ENCODE measurements at places on chromosomes 11 and 22.

DNA sequence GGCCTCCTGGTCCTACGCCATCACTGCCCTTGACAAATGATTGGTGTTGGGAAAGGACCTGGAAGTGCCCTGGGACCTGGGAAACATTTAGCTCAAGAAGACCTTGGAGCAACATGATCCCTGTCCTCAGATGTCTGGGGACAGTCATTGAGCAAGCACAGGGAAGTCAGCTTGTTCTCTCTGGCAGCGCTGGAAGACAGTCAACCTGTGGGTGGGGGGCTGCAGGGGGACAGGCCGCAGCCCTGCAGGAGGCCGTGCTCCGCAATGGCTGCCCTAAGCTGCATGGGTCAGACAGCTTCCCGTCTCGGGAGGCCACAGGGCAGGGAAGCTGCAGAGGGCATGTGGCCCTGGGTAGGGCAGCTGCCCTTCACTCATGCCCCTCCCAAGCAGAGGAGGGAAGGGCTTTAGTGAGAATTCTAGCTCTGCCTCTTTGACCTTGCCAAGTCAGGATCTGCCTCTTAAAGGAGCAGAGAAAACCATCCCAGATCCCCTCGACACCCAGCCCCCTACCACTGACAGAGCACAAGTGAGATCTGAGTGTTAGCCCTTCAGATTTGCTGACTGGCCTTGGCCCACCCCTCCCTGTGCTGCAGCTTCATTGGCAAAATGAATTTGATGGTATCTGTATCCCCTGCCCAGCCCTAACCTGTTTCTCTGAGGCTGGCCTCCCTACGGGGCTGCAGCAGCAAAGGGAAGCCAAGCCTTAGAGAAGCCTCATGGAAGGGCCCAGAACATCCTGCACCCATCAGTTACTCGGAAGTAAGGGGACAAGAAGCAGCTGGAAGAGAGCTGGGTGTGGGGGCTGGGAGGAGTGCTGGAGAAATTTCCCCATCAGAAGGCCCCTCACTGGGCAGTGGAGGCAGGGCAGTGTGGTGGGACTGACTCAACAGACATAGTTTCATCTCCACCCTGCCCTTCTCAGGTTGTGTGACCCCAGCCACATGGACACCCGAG, 6.2 kb upstream of the SREBF2 start:
- no peak for DNase-seq

GRCh38 chr11:9379041-9379440, 5.4 kb upstream of the IPO7 start:
- DNase-seq: no peak

DNA sequence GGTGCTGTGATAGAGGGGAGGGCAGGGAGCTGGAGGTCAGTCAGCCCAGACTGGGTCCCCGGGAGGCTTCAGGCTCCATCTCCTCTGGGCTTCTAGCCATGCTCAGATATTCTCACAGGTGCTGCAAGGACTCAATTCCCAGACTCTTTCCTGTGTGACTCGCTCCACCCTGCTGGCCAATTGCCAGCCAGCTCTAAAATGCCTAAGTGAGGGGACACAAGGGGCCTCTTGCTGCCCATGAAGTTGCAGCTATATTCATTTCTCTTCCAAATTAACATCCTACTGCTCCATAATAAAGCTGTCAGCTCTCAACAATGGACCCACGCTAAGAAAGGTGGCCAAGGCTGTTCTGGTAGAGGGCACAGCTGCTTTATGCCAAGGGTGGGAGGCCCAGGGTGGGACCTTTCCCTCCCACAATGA, 101.5 kb downstream of the PLEKHA7 start:
- no peak for DNase-seq

DNA sequence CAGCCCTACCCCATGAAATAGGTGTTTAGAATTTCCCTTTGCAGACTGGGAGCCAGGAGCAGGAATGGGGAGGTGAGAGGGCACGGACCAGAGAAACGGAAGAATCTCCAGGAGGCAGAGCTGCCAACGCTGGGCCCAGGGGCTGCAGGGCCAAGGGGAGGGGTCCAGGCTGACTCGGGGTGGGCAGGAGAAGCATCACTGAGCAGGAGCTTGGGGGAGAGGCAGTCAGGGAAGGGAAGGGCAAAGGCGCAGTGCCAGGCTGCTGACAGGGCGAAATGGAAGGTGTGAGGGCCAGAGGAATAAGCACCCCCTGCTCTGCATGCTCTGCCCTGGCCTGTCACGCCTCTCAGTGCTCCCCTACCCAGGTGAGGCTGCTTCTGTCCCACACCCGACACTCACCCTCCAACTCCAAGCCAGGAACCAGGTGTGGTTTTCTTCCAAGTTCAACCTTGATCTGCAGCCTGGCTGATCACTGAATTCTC, 14.5 kb downstream of the LRRC32 start:
- no peak for DNase-seq

DNA sequence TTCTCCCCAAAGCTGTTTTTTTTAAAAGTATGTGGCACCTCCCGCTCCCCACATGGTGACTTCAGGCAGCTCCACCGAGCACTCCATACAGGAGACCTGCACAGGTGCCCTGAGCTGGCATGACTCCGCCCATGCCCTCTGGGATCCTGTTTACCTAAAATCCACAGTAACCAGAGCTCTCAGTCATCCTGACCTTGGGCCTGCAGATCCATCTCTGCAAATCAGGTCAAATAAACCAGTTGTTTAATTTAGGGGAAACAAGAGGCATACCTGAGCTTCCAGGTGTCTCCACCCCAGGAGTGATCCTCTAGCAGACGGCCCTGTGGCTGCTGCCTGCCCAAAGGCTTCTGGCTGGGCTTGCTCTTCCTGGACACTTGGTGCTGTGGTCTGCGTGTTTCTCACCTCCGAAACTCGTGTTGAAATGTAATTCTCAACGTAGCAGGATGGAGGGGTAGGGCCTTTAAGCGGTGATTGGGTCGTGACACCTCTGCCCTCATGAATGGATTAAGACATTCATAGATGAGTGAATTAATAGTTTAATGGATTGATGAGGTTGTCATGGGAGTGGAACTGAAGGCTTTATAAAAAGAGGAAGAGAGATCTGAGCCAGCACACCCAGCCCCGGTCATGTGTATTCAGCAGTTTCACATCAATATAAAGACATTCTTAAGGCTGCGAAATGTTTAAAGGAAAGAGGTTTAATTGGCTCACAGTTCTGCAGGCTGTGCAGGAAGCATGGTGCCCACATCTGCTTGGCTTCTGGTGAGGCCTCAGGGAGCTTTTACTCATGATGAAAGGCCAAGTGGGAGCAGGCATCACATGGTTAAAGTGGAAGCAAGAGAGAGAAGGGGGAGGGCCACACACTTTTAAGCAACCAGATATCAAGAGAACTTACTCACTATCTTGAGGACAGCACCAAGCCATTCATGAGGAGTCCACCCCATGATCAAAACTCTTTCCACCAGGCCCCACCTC, 34.1 kb downstream of the LINC01488 start:
- DNase-seq: no peak

- DNase-seq: no peak
Measured at GRCh38 chr11:122633219-122633829, 22.2 kb upstream of the UBASH3B start.

DNA sequence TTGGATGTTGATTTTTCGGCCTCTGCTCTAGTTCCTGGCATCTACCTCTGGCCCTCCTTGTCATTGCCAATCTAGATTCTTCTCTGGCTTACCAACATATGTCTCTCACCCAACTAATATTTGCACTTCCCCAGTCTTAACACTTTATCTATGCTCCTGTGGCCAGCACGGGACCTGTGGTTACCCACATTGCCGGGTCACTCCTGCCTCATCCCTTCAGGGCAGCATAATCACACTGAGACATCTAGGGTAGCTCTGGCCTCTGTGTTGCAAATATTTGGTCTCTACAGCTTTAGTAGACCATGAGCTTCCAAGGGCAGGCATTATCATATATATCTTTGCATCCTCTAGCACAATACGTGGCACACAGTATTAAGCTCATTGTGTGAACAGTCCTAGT, 182.0 kb upstream of the ARHGAP20 start:
- no peak for DNase-seq

GRCh38 chr22:19730198-19730597, 6.9 kb downstream of the GP1BB start:
- DNase-seq: no peak

DNA sequence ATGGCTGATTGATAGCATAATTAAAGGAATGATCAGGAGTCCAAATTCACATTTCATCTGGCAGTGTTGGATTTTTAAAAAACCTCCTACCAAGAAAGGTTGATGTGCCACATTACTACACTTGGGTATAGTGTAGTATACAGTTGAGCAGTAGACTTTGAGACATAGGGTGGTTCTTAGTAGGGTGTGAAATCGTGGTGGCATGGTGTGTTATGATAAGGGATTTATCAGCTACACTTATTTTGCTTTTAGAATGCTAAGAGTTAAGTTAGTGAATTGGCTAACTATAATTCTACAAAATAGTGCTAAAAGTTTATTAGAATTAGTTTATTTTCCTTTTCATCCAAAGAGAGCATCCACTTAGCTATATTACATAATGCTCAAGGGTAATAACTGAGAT, 13.1 kb downstream of the TBCEL start:
- no peak for DNase-seq

GRCh38 chr11:62865635-62866034, 15.1 kb upstream of the SLC3A2 start:
- no peak for DNase-seq

- DNase-seq: no peak
Measured at GRCh38 chr22:45602824-45603595, 68.6 kb upstream of the ATXN10 start.

- DNase-seq: no peak
Measured at GRCh38 chr11:114098927-114099326, 39.4 kb downstream of the ZBTB16 start.

- no peak for DNase-seq
Measured at GRCh38 chr22:49025791-49026493, 801.7 kb downstream of the BRD1 start.

DNA sequence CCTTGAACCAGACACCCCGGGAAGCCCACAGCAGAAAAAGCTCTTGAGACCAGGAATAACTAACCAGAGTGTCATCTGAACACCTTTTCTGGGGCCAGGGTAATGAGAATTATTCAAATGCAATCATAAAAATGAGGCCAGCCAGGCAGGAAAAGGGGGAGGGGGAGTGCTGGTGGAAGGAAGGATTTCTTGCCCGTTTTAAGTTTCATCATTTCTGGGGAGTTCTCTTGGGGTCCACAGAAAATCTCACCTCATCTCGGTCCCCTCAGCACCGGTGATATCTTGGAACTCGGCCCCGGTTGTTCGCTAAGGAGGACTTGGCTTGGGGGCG, 495 bp upstream of the PKNOX2 start:
- DNase-seq: no peak

DNA sequence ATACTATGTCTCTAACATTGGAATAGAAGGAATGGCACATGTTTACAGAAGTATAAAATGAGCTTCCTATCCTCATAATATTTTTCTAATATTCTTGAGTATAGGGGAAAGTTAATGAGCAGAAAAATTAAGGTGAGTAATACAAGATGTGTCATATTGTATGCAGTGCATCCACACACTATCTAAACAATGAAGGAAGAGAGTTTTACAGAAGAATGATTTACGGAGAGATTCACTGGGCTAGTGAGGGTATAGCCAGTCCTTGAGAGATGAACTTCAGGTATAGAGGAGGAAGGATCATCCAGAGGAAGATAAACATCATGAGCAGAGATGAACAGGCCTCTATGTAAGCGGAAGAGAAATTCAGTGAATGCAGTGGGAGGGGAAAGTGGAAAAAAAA, 569.0 kb downstream of the CNTN5 start:
- no peak for DNase-seq

- no peak for DNase-seq
Measured at GRCh38 chr22:23108249-23109078, 33.3 kb downstream of the RSPH14 start.

GRCh38 chr11:120179057-120179672, 31.7 kb upstream of the OAF start:
- no peak for DNase-seq

- no peak for DNase-seq
Measured at GRCh38 chr22:44171561-44171960, 9.2 kb upstream of the PARVG start.

GRCh38 chr11:130815097-130815802, 101.0 kb downstream of the SNX19 start:
- DNase-seq: no peak

DNA sequence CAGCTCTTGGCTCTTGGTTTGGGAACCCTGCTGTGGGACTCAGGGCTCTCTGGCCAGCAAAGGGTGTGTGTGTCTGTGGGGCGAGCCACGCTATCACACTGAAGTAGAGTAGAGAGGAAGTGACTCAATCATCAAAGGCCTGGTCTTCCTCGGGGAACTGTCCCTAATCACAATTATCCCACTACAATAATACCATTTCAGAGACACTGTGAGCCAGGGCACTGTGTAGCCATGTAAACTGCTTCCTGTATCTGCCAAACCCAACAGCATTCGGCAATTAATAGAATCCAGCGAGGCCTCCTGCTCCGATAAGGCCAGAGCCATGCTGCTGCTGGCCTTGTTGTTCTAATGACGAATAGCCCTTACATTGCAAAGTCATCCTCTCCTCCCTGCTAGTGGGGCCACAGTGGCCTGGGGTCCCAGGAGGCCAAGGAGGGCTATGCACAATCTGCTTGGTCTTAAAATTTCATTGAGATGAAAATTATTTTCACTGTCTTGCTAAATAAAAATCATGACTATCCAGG, 49.8 kb upstream of the LMO2 start:
- no peak for DNase-seq

DNA sequence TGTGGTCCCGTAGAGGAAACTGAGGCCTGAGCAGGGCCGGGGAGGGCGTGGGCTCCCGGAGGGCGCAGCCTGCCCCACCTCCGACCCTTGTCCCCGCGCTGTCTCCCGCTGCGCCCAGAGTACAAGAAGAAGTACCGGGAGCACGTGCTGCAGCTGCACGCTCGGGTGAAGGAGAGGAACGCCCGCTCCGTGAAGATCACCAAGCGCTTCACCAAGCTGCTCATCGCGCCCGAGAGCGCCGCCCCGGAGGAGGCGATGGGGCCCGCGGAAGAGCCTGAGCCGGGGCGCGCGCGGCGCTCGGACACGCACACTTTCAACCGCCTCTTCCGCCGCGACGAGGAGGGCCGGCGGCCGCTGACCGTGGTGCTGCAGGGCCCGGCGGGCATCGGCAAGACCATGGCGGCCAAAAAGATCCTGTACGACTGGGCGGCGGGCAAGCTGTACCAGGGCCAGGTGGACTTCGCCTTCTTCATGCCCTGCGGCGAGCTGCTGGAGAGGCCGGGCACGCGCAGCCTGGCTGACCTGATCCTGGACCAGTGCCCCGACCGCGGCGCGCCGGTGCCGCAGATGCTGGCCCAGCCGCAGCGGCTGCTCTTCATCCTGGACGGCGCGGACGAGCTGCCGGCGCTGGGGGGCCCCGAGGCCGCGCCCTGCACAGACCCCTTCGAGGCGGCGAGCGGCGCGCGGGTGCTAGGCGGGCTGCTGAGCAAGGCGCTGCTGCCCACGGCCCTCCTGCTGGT, 1.9 kb downstream of the NLRP6 start:
- DNase-seq: no peak

DNA sequence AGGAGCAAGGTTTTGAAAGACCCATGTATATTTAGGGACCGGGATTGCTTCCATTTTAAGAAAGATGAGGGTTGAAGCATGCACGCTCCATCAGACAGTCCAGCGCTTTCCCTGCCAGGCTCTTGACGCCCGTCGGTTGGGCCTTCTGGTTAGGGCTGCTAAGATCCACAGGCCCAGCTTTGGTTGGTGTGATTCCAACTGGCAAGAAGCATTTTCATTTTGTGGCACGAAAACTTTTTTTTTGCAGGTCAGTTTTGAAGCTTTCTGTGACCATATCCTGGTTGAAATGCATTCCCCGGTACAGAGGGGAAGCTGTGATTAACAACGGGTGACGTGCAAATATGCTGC, 34.3 kb upstream of the MPPED1 start:
- no peak for DNase-seq

Data from activated T-cell treated with anti-CD3 and anti-CD28 coated beads for 24 hours (primary cell).